Right kidney (tissue), 9 donors: ENCODE measurements at places on chromosomes 6 and 20.

DNA sequence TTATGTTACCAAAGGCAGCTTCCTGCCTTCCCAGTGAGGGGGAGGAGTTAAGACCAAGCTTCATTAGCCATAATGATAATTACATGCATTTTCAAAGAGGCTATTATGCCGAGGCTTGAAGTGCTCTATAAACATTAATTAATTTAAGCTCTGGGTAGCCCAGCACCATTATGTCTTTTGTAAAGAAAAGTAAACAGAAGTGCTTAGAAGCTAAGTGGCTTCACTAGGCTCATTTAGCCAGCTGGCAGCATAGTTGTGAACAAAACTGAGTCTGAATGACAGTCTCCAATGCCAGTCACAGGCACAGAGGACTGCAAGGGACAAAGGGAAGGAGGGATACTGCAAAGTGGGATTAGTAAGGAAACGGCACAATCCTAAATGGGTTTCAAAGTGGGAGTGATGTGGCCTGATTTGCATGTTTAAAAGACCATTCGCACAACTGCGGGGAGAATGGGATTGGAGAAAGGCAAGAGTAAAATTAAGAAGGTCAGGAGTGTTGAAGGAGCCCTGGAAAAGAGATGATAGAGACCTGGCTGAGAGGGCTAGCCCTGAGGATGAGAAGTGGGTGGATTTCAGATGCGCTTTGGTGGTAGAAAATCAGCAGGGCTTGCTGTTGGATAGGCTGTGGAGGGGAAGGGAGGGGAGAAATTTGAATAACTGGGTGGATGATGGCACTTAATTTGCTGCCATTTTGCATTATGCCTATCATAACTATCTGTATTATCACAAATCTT, 20.1 kb upstream of the ISM1 start:
- no peak for DNase-seq

GRCh38 chr6:41200296-41200900, 551 bp downstream of the TREML2 start:
- DNase-seq: no peak

GRCh38 chr6:140663094-140663493, 1288.6 kb upstream of the CITED2 start:
- DNase-seq: no peak

DNA sequence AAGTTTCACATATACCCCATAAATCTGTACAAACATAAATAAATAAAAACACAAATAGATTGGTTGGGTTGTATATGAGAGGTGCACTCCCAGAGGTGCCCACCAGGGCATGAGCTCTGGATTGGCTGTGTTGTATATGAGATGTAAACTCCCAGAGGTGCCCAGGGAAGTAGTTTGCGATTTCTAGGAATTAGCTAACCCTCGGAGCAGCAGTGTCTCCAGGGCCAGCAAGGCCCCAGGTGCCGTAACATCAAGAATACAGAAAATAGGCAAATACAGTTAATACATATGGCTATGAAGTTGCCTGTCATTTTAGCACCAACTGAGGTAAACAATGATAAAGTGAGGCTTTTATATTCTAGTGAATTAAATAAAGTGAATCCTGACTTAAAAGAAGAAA, 5.4 kb upstream of the GINM1 start:
- no peak for DNase-seq
